GM12878 (cell line): ENCODE measurements at places on chromosomes 16 and 17. TPM values are rescaled to one million over a fixed set of nuclear protein-coding genes. Genes with fewer than 3 reads are reported as not detected.

GRCh38 chr17:48055531-48056245 is 7.5 kb downstream of the NFE2L1 start:
- peak overlapping the region; percentile 68 for H3K27ac ChIP-seq
- peaks cover 49% of the 10 kb centered on the region for H3K36me3 ChIP-seq
- peak overlapping the region; percentile 64 for H3K4me3 ChIP-seq
- peaks cover 25% of the 10 kb centered on the region for H3K4me1 ChIP-seq

- no peaks in the 10 kb centered on the region for H3K36me3 ChIP-seq
- H3K27ac ChIP-seq, result no peak overlapping the region
- no peak for DNase-seq
- H3K4me3 ChIP-seq, result no peak overlapping the region
These were observed 11.1 kb upstream of the RNF112 start for GRCh38 chr17:19399750-19400450.

- 0 out of 2 replicates have a peak, but pooled peaks cover 3% of the 10 kb centered on the region for H3K36me3 ChIP-seq
- H3K4me3 ChIP-seq, result no peak overlapping the region
- H3K4me1 ChIP-seq, result peaks cover 38% of the 10 kb centered on the region
- H3K27ac ChIP-seq, result no peak overlapping the region
These were observed 24.9 kb downstream of the CDC42EP4 start for GRCh38 chr17:73286863-73287296.

DNA sequence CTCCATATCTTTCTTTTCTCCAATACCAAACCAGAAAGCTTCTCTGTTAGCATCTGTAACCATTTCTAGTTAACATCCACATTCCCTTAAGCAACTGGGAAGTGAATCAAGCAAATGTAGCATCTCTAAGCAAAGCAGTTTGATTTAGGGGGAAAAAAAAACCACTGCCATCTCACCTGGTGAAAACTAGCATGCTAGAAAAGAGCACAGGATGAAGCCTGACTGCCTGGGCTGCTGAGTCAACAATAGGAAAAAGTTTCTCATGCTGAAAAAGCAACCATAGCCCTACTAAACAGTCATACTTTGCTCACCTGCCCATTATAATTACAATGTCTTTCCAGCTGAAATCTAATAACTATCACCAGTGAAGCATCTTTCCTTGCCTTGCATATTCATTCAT is 139.3 kb downstream of the ANKFN1 start:
- DNase-seq, result no peak
- no peak overlapping the region for H3K27ac ChIP-seq
- no peaks in the 10 kb centered on the region for H3K4me1 ChIP-seq
- no peak overlapping the region for H3K4me3 ChIP-seq

GRCh38 chr17:52134641-52135040 is 23.9 kb downstream of the CA10 start:
- no peak for DNase-seq
- H3K27ac ChIP-seq, result no peak overlapping the region
- H3K27me3 ChIP-seq, result no peaks in the 10 kb centered on the region
- H3K4me1 ChIP-seq, result no peaks in the 10 kb centered on the region
- H3K4me3 ChIP-seq, result no peak overlapping the region

- no peaks in the 10 kb centered on the region for H3K36me3 ChIP-seq
- no peak overlapping the region for H3K27ac ChIP-seq
- no peak overlapping the region for H3K4me3 ChIP-seq
- no peaks in the 10 kb centered on the region; the same call in 1 of the 2 replicates for H3K27me3 ChIP-seq
- DNase-seq, result no peak
These were observed 7.7 kb downstream of the USP6 start for GRCh38 chr17:5123343-5124124.

- H3K4me3 ChIP-seq, result no peak overlapping the region
- H3K4me1 ChIP-seq, result no peaks in the 10 kb centered on the region
- no peaks in the 10 kb centered on the region for H3K36me3 ChIP-seq
- no peak overlapping the region for H3K27ac ChIP-seq
- DNase-seq, result no peak
These were observed 52.8 kb downstream of the NTN1 start for GRCh38 chr17:9074131-9074530.

- H3K36me3 ChIP-seq, result peaks cover 11% of the 10 kb centered on the region
- peak overlapping the region; percentile 100 for H3K27ac ChIP-seq
- H3K4me1 ChIP-seq, result peaks cover 16% of the 10 kb centered on the region
- no peak for DNase-seq
- H3K4me3 ChIP-seq, result peak overlapping the region; percentile 87
These were observed 1.0 kb upstream of the ARMC5 start for GRCh38 chr16:31458073-31458843.

- H3K36me3 ChIP-seq, result no peaks in the 10 kb centered on the region
- H3K4me1 ChIP-seq, result no peaks in the 10 kb centered on the region
- H3K27ac ChIP-seq, result no peak overlapping the region
- H3K27me3 ChIP-seq, result no peaks in the 10 kb centered on the region
These were observed 17.2 kb downstream of the SLC12A3 start for GRCh38 chr16:56882077-56882800.

DNA sequence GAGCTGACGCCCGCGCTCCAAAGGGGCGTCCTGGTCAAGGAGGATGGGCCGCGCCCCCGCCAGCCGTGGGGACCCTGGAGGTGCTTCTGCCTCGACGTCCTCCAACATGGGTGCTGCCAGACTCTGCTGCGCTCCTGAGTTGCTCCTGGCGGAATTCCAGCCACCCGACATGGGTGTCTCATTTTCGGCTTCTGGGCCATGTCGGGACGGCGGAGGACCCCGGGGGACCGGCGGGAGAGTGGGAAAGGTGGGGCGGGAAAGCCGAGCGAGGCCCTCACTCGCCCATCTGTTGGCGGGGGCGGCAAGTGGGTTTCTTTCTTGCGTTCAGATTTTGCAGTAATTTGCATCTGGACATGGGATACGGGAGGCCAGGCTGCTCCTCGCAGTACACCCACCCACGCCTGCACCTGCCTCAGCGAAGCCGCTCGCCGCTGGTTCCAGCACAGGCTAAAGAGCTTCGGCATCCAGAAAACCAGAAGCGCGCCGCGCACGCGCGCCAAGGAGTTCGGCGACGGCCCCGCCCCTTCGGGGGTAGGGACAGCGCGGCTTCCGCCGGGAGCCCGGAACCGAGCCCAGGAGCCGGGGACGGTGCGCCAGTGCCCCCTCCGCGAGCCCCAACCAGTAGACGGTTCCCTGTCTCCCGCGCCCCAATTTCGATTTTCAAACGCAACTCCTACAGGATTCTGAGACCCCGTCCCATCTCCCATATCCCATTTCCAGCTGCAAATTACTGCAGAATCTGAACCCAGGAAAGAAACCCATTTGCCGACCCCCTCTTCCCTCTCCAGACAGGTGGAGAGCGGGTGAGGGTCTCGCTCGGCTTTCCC is at the start of gene ARMC7:
TSS of gene ARMC7 (plus strand) at position 563 of the 827 bp plus-strand sequence. CDS start 320 bp downstream, outside the sequence.
- H3K4me3 ChIP-seq, result peak within 1 kb of the TSS; percentile 97
- peaks cover 22% of the 10 kb centered on the region for H3K4me1 ChIP-seq
- no peaks in the 10 kb centered on the region for H3K36me3 ChIP-seq
- H3K27ac ChIP-seq, result peak within 1 kb of the TSS; percentile 37
- DNase-seq, result no peak

GRCh38 chr17:16239931-16240330 is 22.9 kb downstream of the PIGL start:
- H3K4me3 ChIP-seq, result no peak overlapping the region
- H3K36me3 ChIP-seq, result no peaks in the 10 kb centered on the region
- no peak overlapping the region for H3K27ac ChIP-seq
- DNase-seq, result no peak
- H3K27me3 ChIP-seq, result no peaks in the 10 kb centered on the region
- peaks cover 6% of the 10 kb centered on the region for H3K4me1 ChIP-seq

GRCh38 chr17:18248300-18248731 is 10.2 kb downstream of the FLII start:
- H3K36me3 ChIP-seq, result peaks cover 31% of the 10 kb centered on the region
- no peak overlapping the region for H3K4me3 ChIP-seq
- H3K27ac ChIP-seq, result no peak overlapping the region

- no peak overlapping the region for H3K27ac ChIP-seq
- no peak overlapping the region for H3K4me3 ChIP-seq
These were observed 5.8 kb upstream of the RSL1D1 start for GRCh38 chr16:11857161-11857560.

- no peaks in the 10 kb centered on the region; the same call in 1 of the 2 replicates for H3K4me1 ChIP-seq
- no peak overlapping the region for H3K27ac ChIP-seq
- H3K36me3 ChIP-seq, result no peaks in the 10 kb centered on the region
- H3K27me3 ChIP-seq, result no peaks in the 10 kb centered on the region
- no peak for DNase-seq
- H3K4me3 ChIP-seq, result no peak overlapping the region
These were observed 29.9 kb downstream of the ABCC12 start for GRCh38 chr16:48125888-48126287.

DNA sequence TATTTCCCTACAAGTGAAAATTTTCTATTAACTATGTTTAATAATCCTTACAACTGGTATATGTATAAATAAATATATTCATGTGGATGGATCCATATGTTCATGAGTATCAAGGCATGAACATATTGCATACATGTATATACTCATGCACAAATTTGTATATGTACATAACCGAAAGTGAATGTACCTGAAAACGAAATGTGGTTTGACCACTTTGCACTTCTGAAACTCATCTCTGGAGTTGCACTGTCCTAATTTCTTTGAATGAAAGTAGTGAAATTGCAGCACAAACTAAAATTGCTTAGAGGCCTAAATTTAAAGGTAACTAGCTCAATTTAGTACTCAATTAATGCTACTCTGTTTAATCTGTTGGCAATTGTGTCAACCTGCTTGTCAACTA is 27.4 kb upstream of the GNAO1 start:
- H3K4me3 ChIP-seq, result no peak overlapping the region
- peaks cover 8% of the 10 kb centered on the region for H3K4me1 ChIP-seq
- no peaks in the 10 kb centered on the region for H3K27me3 ChIP-seq
- no peak overlapping the region for H3K27ac ChIP-seq

DNA sequence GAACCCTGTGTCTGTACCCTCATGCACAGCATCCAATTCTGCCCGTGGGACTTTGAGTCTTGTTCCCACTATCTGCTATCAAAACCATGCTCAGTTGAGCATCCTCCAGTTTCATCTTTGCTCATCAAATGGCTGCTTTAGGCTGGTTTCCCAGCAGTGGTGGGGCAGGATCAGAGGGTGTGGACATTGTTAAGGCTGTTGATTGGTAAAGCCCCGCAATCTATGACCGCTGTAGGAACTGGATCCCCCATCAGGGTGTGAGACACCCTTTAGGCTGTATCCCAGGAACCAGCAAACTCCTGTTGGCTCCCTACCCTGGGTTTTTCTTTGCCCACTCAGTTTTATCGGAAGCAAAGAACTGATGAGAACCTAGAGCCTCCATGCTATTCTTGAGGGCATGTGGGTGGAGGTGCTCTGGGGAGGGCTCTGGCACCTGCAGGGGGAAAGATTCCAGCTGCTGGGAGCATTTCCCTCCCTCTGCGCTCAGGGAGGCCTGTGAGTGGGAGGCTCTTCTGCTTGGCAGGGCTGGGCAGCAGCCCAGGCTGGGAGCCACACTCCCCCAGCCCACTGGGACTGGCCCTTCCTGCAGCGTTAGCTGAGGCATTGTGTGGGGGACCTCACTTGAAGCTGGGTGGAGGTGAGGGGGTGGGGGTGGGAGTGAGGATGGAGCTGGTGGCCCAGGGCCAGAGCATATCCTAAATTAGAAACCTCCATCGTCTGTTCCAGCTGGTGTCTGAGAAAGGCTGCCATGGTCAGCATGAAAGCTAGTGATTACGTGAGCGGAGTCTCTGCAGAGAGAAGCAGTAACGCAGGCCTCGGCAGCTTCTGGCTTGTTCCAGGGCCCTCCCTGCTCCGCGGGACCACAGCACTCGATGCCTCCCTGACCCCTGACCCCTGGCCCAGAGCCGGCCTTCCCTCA is 160.6 kb downstream of the IRF8 start:
- no peak for DNase-seq
- no peaks in the 10 kb centered on the region for H3K27me3 ChIP-seq
- H3K27ac ChIP-seq, result no peak overlapping the region
- no peaks in the 10 kb centered on the region for H3K4me1 ChIP-seq
- H3K36me3 ChIP-seq, result no peaks in the 10 kb centered on the region

DNA sequence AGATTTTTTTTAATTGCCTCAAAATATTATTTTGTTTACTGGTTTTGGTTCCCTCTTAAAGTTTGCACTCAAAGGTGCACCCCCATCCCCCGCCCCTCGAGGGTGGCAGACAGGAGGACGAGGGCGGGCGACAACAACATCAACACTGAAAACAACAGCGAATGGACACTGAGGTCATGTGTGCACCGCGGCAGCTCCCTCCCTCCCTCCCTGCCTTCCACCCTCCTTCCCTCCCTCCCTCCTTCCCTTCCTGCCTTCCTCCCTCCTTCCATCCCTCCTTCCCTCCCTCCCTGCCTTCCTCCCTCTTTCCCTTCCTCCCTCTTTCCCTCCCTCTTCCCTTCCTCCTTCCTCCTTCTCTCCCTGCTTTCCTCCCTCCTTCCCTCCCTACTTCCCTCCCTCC is 1.5 kb upstream of the OSGIN1 start:
- no peaks in the 10 kb centered on the region for H3K36me3 ChIP-seq
- H3K4me1 ChIP-seq, result peaks cover 3% of the 10 kb centered on the region; the same call in 1 of the 2 replicates
- no peaks in the 10 kb centered on the region for H3K27me3 ChIP-seq
- no peak for DNase-seq
- no peak overlapping the region for H3K27ac ChIP-seq

GRCh38 chr16:2955779-2956578 is 8.1 kb upstream of the KREMEN2 start:
- H3K4me1 ChIP-seq, result peaks cover 21% of the 10 kb centered on the region
- H3K27me3 ChIP-seq, result no peaks in the 10 kb centered on the region
- no peak for DNase-seq

DNA sequence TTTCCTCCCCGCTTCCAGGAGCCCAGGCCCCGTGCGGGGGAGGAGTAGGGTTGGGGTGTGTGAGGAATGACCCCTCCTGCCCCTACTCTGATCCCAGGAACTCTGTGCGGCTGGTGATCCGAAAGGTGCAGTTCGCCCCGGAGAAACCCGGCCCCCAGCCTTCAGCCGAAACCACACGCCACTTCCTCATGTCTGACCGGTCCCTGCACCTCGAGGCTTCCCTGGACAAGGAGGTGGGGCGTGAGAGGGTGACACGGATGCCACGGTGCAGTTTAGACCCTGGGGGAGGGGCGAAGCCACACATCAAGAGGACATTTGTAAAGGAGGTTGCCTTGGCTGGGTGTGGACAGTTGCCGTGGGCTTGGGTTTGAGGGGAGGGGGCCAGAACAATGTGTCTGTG is 7.4 kb downstream of the ARRB2 start:
- H3K36me3 ChIP-seq, result peaks cover 12% of the 10 kb centered on the region; the same call in 1 of the 2 replicates
- H3K4me3 ChIP-seq, result no peak overlapping the region
- no peaks in the 10 kb centered on the region for H3K27me3 ChIP-seq
- no peak overlapping the region for H3K27ac ChIP-seq

GRCh38 chr16:4138713-4139112 is 22.5 kb upstream of the ADCY9 start:
- DNase-seq, result no peak
- H3K27ac ChIP-seq, result no peak overlapping the region
- H3K4me3 ChIP-seq, result no peak overlapping the region

The SPATA32 gene
- total RNA-seq, result 0.13 and 0.21 TPM in 2 replicates

The KRT32 gene
- total RNA-seq, result not detected in 2 replicates

The PLCD3 gene
- 1.6 and 2.4 TPM in 2 replicates for total RNA-seq

The MT1G gene
- total RNA-seq, result 3.0 and 4.2 TPM in 2 replicates

The TMIGD1 gene
- not detected in 2 replicates for total RNA-seq

The ARHGDIG gene
- total RNA-seq, result not detected in 2 replicates

The SKAP1 gene
- 36.6 and 38.4 TPM in 2 replicates for total RNA-seq

The CIBAR2 gene
- total RNA-seq, result not detected in 2 replicates

The CMTM1 gene
- 3.0 TPM in 2 replicates for total RNA-seq

The CD300A gene
- 36.1 and 36.2 TPM in 2 replicates for total RNA-seq
